ENCODE measurements at places on chromosomes 11 and 22.
A peak's percentile ranks its signal among the peaks of the same experiment; 100 is the strongest.

GRCh38 chr22:44667829-44668189, 34.2 kb upstream of the PRR5 start:
- DNase-seq = no peak

GRCh38 chr22:48142388-48142787, 1379.9 kb downstream of the TBC1D22A start:
- DNase-seq = no peak

GRCh38 chr22:24076091-24076867, 65.2 kb downstream of the CABIN1 start:
- no peak for DNase-seq

DNA sequence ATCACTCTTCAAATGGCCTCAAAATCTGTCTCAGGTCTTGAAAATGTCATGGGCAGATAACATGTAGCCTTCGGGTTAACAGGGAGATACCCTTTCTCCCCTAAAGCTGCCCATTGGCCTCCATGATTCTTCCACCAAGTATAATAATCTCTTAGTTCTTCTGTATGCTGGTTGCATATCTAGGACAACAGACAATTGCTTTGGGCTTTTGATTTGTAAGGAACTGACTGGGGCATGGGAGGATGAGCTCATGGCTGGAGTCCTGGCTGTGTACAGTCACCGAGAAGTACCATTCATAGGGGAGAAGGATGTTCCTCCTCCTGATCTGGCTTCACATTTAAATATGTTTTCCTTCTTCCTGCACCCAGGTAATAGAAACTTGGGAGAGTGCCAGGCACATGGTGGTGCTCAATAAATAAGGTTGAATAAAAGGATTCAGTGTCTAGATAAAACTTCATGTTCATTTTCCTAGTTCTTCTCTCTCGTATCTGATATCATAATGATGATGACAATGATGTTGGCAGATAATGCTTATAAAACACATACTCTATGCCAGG, 2.8 kb upstream of the AMPD3 start:
- DNase-seq = no peak

DNA sequence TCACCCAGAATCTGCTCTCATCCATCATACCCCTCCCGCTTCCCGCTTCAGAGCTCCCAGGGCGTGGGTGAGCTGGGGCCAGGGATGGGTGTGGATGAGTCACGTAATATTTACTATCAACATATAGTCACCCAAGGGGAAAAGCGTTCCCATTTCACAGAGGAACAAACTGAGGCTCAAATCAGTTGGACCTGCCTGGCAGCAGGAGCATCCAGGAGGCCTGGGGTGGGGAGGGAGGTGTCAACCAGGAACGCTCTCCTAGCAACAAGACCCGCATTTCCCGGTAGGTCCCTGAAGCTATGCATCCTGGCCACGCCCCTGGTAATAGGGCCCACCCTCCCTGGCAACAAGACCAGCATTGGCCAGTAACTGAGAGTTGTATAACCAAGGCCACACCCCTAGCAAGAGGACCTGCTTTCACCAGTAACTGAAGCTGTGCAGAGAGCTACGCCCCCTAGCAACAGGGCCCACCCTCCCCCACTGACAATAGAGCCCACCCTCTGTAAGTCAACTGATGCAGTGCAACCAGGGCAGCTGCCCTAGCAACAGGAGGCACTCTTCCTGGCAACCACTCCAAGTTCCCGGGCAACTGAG, 32.7 kb upstream of the TXNRD2 start:
- DNase-seq = no peak

DNA sequence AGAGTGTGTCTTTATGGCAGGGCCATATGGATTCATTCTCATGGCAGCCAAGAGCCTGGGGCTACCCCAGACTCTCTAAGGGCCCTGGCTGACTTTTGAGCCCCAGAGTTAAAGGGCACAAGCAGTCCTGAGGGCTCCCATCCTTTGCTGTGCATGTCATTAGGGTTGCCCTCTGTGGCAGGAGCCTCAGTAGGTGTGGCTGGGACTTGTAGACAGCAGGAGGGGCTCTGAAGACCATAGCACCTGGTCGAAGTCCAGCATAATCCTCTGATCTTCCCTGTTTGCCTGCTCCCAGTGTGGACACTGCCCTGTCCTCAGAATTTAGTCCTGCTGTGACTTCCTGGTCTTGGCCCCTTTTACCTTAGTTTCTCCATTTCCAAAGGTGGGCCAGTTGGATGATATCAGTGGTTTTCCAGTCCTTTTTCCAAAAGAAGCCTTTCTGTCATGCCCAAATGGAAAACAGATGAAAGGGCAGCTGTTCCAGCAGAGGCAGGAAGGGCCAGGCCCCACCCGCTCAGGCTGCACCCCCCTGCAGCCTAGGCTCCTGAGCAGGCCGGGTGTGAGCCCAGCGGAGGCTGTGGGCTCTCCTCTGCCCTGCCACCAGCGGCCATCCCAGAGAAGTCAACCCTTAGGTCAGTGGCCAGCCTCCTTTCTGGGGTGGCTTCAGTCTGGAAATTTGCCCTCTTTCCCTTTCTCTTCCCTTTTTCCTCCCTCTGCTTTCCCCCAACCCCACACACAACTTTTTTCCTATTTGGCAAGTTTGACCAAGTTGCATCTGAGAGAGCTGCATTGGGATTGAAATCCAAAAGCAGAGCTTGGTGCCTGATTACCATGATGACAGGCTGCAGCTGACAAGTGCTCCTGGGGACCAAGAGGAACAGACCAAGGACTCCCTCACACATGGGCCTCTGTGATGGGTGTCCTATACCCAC, 32.8 kb upstream of the SUSD2 start:
- no peak for DNase-seq

- DNase-seq = peak; percentile 25
These were observed 39.7 kb downstream of the TPBGL start for GRCh38 chr11:75280227-75280701.

DNA sequence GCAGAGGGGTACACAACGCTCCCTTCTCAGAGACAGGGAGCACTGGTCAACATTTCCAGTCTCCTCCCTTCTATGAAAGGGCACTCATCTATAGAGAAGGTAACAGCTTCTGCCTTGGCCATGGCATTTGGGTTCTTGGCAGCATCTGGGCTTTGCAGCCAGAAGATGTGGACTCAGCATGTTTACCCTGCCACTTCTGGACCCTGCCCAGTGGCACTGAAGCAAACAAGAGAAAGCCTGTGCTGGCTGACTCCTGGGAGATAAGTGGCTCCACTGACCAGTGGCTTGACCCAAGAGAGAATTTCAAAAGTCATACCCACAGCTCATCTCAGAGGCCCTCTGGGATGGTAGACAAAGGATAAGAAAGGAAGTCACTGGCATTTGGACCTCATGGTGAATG, 8.0 kb downstream of the CSNK2A3 start:
- DNase-seq = no peak

DNA sequence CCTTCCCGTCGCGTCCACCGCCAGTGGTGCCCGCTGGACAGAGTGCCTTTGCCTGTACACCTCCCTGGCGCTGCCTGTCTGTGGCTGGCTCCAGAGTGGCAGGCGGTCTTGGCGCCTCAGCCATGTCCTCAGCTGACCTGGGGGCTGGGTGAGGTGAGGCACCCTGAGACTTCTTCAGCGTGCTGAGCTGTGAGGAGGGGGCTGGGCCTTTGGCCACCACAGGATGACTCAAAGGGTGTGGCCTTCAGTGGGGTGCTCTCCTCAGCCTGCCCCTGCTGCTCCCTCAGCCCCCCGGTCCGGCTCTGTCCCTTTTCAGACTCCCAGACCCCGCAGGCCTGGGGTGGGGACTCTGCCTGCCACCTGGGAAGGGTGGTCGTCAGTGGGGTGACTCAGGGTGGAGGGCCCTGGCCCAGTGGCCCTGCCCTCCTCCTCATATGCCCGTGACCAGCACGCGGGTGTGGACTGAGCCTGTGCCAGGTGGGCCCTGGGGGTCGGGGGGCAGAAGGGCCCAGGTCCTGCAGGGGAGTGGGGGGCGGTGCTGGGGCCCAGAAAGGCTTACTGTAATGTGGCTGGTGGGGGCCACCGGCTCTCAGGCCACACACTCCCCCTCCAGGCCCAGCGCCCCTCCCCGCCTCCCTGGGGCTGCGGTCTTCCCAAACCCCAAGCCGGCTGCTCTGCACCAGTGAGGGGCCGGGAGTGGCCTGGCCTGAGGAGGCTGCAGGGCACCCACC, 15.9 kb downstream of the CRELD2 start:
- no peak for DNase-seq

DNA sequence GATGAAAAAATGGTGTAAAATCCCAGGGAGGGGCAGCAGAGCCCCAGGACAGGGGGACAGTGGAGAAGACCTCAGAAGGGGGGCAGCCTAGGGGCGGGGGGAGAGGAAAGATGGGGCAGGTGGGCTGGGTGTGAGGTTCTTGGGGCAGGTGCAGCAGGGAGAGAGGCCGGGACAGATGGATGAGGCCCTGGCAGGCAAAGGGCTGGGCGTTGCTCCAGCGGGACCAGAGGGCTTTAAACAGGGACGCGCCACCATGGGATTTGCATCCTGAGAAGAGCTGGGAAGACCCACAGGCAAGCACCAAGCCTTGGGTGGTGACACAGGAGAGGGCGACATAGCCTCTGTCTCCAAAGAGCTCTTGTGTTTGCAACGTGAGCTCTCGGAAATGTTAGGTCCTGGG, 1342.8 kb downstream of the TBC1D22A start:
- DNase-seq = no peak

GRCh38 chr22:41479671-41480396, 10.9 kb downstream of the ACO2 start:
- DNase-seq = no peak

DNA sequence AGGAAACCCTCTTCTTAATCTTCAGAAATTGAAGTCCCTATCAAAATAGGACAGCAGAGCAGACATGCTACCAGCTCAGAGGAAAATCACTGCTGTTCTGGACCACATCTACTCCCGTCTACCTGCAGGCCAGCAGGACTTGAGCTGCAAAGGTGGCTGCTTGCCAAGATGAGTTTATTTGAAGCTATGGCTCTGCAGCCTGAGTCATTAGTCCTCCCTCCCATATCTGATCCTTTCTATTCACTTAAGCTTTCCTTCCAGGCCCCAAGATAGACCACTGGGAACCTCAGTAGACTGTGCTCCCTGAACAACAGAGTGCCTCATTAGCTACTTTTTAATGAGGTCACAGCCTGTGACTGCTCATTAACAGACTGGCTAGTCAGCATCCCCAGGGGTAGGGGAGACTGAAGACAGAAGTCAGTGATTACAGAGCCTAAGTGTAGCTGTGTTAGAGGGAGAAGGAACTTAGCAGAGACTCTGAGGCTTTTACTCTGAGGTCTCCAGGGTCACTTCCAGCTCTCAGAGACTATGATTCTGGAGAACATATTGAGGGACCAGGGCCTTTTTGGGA, 6.8 kb upstream of the OR10A2 start:
- no peak for DNase-seq

- DNase-seq = no peak
These were observed 155.7 kb downstream of the SNX19 start for GRCh38 chr11:130760515-130761125.
